ENCODE measurements at places on chromosomes 2 and 18.

- no peak for DNase-seq
Observed at GRCh38 chr2:206958261-206958660, 18.9 kb downstream of the CPO start.

- no peak for DNase-seq
Observed at GRCh38 chr2:138016351-138017087, 52.2 kb downstream of the HNMT start.

DNA sequence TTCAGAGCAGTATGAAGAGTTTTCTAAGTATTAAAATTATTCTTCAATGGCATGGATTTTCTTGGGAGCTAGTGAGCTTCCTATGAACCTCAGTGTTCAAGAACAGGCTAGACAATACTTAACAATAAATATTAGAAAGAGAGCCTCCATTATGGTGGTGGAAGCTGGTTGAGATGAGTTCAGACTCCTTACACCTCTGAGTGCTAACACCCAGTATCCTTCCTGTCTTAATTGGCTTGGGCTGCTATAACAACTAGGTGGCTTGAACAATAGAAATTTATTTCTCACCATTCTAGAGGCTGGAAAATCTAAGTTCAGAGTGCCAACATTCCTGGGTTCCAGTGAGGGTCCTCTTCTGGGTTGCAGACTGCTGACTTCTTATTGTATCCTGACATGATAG, 369.4 kb upstream of the HNRNPA3 start:
- DNase-seq, result no peak

GRCh38 chr2:96604104-96604503, 34.0 kb downstream of the KANSL3 start:
- no peak for DNase-seq

DNA sequence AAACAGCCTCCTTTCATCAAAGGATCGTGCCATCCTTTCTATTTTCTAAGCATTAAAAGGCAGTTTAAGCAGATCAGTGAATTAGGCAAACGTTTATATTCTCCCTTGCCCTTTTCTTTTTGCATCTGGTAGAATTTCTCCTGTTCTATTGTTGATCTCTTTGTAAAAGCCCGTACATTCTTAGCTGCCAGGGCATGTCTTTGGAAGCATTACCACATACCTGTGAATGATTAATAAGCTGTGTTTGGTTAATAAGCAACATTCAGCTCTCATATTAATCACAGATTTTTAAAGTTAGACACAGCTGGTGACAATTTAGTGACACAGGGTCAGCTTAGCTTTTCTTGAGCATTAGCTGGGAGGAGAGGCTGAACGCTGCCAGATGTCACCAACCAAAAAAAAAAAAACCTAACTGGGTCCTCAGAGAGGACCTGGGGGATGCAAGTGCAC, 33.8 kb upstream of the CYP1B1 start:
- no peak for DNase-seq

DNA sequence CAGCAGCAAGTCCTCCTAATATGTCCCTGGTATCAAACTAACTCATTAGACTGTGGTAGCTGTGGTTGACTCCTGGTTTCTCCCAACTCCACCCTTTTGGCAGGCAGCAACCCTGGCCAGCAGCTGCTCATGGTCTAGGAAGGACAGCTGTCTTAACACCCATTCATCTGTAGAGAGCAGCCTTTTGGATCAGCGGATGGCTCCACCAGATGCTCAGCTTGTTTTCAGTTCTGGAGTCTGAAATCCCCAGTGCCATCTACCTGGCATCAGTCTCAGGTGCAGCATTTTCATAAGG, 100.5 kb downstream of the SPOPL start:
- DNase-seq, result no peak

- DNase-seq, result no peak
Observed at GRCh38 chr18:55337908-55338521, 250.0 kb downstream of the TCF4 start.

DNA sequence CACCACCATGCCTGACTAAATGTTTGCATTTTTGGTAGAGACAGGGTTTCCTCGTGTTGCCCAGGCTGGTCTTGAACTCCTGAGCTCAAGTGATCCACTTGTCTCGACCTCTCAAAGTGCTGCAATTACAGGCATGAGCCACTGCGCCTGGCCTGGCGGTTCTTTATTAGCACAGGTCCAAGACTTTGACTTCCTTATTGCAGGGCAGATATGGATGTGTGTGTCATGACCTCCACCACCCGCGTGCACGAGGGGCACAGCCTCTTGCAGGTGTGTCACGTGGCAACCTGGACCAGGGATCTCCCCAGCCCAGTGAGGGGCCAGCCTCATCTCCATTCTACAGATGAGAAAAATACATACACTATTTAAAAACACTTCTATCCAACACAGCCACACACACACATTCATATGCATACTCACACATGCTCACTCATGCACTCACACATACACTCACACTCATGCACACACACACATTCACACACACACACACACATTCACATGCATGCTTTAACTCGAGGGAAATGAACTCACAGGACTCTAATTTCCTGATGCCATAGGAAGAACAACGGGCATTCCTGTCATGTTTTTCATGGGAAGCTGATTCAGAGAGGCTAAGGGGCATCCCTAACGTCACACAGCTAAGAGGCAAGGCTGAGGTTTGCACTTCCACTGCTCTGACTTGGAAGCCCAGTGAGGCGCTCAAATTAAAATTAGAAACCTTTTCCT, 38.8 kb downstream of the RRM2 start:
- no peak for DNase-seq

DNA sequence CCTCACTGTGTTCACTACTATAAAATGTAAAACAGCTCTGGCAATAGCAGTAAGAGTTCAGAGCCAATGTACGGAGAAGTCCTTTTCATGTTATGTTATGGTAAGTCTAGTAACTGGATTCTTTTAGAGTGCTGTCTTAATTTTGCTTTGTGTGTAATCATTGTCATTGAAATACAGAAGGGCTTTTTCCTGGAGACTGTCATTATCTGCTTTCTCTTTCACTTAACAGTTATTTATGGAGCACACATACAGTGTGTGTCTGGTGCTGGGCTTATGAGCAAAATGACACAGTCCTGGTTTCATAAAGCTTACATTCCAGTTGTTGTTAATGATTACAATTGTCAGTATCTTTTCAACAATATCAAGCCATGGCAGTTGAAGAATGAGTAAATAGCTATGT, 95.5 kb downstream of the CCDC102B start:
- DNase-seq, result no peak

DNA sequence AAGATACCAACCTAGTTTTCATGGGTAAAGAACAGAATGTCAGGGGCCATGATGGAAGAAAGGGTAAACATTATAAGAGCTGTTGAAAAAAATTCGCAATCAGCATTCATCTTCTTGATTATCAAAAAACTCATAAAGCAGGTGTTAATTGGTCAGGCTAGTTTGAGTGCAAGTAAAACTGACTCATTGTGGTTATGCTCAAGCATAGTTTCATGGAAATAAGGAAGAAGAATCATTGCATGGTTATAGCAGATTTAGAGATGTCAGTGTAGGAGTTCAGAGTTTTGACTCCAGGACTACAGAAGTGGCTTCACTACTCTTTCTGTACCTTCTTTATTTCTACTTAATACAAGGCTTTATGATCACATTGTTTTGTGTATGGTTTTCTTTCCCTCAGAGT, 26.9 kb upstream of the CDH19 start:
- DNase-seq, result no peak
